ENCODE measurements at places on chromosomes 5 and 9.

DNA sequence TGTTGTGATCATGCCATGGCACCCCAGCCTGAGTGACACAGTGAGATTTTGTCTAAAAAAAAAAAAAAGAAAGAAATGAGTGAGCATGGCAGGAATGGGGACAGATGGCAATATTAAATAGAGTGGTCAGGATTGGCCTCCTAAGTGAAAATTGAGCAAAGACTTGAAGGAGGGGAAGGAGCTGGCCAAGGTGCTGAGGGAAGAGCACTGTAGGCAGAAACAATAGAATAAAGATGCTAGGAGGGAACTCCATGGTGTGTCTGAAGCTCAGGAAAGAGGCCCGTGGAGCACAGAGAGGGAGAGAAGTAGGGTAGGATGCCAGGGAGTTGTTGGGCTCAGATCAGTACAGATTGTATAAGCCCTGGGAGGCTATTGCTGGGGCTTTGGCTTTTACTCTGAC, 64.4 kb upstream of the PCAT7 start:
- no peak for DNase-seq

DNA sequence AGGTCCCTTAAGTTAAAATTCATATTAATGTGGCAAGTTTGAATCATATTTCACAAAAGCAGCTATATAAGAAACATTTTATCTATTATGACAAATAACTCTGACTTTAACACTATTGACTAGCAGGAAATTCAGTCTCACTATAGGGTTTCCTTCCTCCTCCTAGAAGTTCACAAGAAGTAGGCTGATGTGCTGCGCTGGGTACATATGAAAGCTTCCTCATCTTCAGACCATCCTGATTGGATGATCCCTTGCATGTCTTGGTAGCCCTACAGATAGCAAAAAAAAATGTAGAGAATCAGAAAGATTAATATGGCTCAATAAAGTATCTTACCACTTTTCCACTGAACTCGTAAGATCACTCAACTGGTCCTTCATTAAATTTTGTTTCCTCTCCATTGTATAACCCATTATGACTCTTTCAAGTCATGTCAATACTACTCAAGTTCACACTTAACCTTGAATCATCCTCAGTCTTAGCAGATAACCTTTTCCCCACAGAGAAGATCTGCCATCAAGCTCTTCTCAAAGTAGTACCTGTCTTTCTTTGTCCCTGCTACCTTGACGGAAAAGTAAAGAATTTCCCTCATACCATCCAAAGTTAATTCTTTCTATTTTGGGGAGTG, 11.5 kb upstream of the PSIP1 start:
- no peak for DNase-seq

GRCh38 chr9:110261632-110262031, 5.3 kb upstream of the TXN start:
- no peak for DNase-seq

GRCh38 chr9:107813287-107813686, 323.7 kb upstream of the KLF4 start:
- DNase-seq, result no peak

DNA sequence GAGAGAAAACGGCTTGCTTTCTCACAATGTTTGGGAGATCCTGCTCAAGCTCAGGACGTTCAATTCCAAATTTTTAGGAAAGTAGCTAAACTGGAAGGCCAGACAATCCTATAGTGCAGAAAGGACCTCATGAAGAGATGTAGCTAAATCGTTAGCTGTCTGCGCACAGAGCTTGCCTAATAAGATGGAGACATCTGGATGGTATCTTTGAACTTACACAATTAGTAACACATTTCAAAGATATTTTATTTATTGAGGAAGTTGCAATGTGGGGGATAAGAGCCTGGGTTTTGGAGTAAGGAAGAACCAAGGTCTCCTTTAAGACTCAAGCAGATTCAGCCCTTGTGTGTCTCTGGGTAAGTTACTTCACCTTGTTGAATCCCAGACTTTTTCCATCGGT, 28.6 kb upstream of the RAB14 start:
- DNase-seq, result no peak

DNA sequence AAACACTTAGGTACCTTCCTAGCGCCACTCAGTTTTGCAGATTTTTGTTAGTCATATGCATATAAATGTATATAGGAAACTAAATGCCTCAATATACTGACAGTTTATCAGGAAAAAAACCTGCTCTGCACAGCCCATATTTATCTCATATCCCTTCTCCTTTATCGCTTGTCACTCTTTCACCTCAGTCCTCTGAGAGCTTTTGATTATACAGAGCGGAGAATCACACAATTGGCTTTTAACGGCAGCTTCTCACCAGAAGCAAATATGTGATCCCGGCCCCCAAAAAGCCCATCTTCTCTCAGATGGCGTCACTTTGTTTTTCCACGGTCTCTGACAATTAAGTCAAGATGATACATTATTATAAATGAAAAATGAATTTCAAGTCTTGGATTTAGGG, 362.6 kb downstream of the DNAH5 start:
- no peak for DNase-seq

DNA sequence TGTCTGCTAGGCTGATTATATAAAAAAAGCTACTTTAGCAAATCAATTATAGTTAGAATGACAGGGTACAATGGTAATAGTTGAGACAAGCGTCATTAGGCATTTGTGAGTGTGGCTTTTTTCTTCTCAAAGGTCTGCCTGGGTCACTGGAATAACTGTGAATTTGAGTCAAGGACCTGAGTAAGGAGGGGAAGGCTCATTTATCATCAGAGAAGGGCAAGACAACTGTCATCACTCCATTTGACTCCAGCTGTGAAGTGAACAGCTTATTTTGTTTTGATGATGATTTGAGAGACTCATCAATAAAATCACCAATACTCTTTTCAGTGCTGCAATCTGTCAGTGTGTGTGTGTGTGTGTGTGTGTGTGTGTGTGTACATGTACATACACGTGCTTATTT, 118.6 kb downstream of the MAT2B start:
- DNase-seq, result no peak

GRCh38 chr5:33184367-33184766, 256.4 kb upstream of the TARS1 start:
- DNase-seq, result no peak

DNA sequence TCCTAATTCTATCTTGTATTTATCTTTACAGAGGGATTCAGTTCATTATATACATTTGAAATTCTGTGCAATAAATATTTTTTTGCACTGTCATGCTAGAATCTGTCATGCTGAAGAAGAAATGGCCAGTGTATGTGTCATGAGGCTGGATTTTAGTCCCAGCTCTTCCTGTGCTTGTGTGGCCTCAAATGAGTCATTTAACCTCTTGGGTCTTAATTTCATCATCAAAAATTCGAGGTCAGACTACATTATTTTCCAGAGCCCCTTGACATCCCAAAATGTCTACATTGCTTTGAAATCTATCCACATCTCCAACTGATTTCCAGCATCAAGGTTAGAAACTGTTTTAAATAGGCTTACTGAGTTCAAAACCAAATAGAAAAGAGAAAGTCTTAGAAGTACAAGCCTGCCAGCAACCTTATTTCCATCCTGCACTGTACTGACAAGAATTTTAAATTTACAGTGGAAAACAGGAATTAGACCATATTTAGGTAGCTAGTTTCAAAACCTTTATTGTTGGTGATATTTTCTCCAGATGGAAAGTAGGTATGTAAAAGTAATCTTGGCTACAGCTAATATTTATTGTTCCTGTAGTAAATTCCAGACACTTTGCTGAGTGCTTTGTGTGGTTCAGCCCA, 96.7 kb upstream of the MAMDC2 start:
- no peak for DNase-seq

GRCh38 chr9:32843295-32843694, 60.0 kb downstream of the TMEM215 start:
- no peak for DNase-seq

DNA sequence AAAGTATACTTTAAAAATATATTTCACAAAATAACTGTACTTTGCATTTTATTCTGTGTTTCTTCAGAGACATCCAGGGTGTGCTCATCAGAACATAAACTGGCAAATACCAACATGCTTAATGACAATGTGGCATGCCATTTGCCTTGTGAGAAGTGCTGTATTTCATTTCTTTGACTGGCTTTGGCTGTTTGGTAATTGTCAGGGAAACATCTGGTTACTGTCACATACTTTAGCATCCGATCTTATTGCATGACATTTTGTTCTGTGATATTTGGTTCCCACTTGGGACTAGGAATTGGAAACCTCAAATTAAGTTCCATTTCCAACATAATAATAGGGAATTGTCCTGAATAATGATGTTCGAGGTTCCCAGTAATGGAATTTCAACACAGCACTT, 96.5 kb downstream of the FGF10 start:
- DNase-seq, result no peak

DNA sequence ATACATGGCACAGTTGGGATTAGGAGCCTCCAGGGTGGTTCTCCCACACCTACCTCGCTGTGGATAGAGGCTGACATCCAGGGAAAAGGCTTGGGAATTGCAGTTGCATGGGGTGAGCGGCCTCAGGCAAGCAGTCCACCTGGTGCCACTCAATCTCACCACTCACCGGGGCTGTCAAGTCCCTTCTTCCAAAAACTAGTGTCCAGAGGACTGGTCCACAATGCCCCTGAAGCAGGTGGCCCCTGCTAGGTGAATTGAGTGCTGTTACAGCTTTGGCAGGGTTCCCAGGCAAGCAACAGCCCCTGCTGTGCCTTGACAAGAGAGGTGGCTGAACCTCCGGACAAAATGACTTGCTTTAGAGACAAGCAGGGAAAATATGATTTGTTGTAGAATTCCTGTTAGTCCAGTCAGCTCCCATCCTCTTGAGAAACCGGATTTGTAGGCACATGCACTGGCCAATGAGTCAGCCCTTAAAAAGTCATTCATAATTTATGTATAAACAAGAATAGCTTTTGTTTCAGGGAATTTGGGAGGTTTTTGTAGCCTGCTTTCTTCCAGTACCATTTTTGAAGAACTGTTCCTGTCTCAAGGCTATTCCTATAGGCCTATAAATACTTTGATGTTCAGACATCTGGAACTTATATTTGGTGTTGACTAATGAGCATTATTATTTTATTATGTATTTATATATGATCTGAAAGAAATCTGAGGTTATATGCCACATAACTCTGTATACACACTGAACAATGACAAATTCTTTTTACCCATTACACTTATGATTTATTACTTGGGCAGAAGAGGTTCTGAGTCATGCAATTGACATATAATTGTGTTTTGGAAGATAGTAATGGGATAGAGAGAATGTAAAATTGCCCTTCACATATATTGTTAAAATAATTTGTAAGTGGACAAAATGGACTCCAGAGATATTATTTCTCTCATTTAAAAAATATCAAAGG, 411.1 kb downstream of the ACTL7B start:
- no peak for DNase-seq

- DNase-seq, result no peak
Observed at GRCh38 chr5:88419931-88420330, 151.3 kb upstream of the TMEM161B start.

- no peak for DNase-seq
Observed at GRCh38 chr5:157358871-157359270, 92.9 kb downstream of the CYFIP2 start.

- no peak for DNase-seq
Observed at GRCh38 chr9:87816036-87816435, 66.6 kb upstream of the SPATA31E1 start.

DNA sequence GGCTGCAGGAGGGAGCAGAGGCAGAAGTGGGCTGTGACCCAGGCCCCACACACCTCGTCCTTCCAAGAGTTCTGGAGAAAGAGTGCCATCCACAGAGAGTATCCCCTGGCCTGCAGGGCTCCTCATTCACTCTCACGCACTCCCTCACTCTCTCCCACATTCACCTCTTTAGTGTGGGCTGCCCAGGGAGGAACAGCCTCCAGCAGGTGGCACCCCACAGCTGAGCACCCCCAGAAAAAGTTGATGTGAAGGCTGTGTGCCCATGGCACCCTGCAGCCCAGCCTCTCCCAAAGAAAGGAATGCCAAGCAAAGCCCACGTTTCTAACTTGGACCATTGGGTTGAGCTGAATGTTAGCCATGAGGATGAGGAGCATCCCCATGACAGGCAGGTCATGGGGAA, 4.5 kb upstream of the SHC3 start:
- DNase-seq, result no peak

DNA sequence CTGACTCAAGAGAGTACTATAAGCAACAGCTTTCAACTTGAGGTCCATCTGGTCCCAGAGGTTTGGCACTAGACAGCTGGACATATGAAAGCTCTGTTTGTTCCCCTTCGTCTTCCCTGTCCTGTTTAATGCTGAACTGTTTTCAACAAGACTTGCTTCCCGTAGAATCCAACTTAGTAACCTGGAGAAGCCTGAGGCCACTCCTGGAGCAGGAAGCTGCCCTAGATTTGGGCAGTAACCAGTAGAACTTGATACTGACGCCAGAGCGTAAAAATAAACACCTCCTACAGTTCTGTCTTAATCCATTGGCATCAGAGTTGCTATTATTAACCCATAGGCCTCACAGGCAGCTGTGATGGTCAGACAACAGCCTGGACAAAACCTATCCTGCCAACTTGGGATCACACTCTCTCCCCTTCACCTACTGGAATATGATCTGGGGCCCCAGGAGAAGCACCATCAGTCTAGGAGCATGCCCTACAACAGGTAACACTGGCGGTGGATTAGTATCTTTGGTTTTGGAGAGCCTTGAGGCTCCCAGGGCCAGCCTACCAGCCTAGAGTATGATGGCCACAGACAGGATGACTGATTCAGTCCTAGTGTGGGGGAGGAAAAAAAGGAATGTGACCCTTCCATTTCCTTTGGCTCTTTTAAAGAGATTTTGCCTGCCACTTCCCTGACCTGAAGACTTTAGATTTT, 29.2 kb downstream of the RUSC2 start:
- no peak for DNase-seq

GRCh38 chr5:101543780-101544179, 640.7 kb upstream of the ST8SIA4 start:
- no peak for DNase-seq

DNA sequence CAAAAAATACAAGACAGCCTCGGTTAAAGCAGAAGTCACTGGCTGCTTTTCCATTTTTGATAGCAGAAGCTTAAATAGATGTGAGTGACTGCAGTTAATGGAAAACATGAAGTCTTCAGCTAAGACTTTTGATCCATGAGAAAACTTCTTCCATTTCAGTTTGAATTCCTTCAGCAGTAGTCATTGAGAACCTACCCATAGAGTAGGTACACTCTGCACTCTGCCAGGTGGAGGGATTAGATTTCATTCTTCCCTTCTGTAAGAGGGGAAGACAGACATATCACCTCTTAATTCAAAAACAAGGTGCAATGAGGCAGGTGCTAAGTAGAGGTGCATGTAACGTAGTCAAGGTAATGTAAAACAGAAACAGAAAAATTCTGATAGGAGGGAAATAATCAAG, 26.7 kb upstream of the XPA start:
- DNase-seq, result no peak

GRCh38 chr5:15702102-15702501, 202.1 kb downstream of the FBXL7 start:
- no peak for DNase-seq

DNA sequence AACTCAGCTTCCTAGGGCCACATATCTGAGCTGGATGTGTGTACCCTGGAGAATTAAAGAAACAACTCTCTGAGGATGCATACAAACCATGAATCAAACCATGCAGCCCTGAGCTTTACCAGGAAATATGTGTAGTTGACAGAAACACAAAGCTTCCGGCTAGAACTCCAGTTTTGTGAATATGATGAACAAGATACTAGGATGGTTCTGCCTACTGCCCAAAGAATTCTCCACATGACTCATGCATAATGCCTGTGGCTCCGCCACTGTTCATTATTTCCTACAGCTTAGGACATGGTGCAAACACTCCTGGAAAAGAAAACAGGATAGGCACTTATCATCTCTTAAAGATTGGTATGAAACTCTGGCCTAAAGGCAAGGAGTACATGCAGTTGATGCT, 343.4 kb downstream of the DNAH5 start:
- DNase-seq, result no peak
